Nucleus accumbens (tissue), 56 donors: ENCODE measurements at places on chromosomes 11 and 22.

DNA sequence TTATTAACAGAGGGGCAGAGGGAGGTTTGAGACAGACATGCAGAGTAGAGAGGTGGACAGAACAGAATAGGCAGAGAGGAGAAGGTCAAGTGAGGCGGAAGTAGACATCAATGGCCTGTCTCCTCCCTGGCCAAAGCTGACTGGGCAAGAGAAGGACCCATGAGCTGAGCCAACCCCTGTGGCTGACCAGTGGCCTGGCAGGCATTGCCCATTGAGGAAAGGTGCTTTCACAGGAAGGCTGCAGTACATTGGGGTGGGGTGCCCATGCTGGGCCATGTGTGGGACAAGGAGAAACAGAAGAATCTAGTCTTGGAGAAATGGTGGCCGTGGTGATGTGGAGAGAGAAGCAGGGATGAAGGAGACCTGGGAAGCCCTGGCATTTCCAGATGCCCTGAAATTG is 76.0 kb downstream of the MYEOV start:
- DNase-seq, result no peak

GRCh38 chr22:38924347-38924952 is 33.0 kb upstream of the APOBEC3A start:
- no peak for DNase-seq

DNA sequence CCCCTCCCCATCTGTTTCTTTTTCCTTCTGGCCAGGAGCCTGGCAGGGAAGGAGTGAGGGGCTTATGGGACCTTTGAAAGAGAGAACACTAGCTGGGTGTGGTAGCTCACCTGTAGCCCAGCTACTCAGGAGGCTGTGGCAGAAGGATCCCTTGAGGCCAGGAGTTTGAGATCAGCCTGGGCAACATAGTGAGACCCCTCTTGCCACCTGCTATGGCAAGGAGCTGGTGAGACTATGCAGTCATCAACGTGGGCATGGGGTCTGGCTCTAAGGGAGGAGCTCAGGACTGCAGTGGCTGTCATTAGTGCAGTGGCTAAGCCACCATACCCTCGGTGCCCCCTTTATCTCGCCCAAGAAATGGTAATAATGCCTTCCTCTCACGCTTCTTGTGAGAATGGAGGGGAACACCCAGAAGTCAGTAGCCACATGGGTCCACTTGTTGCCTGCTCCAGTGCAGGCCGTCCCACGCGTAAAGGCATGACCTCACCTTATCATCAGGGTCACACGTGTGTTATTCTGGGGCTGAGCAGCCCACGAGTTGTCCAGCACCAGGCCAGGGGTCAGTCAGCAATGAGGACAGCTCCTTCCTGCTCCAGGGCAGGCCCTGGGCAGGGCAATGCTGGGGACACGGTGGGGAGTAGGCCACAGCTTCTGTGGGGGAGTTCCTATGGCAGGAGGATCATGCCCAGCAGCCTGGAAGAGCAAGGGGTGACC is 27.7 kb upstream of the TEF start:
- no peak for DNase-seq

DNA sequence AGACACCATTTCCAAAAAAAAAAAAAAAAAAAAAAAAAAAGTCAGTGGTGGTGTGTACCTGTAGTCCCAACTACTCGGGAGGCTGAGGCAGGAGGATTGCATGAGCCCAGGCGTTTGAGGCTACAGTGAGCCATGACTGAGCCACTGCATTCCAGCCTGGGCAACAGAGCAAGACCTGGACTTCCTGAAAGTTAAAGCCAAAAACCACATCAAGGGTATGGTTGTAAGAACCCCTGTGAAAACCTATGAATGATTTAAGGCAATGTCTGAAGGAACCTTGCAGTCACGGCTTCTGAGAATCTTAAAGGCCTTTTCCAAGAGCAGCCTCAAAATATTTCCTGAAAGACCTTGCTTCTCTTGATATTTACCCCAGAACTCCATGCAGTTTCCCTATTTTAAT is 30.5 kb upstream of the MSANTD2 start:
- DNase-seq, result no peak

GRCh38 chr11:73393479-73394415 is 17.5 kb downstream of the RELT start:
- peak; percentile 53 for DNase-seq

GRCh38 chr11:128289048-128289447 is 298.3 kb downstream of the ETS1 start:
- DNase-seq, result no peak
